ENCODE measurements at places on chromosomes 12 and 14.

DNA sequence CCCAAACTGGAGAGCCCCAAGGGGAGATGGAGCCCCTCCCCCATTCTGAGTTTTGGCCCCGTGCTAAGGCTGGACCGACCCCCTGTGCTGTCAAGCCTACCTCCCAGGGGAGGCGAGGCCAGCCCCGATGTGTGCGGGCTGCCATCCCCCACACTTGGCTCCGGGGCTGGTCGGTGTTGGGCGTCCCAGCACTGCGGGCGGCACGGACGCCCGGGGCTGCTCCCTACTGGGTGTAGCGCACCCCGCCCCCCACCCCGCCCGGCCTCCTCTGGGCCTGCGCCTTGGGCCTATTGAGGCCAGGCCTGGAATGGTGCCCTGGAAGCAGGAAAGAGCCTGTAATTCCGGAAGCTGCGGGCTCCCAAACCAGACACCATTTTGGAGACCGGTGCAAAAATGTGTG is 2.6 kb downstream of the DCAF4 start:
- no peak for DNase-seq

DNA sequence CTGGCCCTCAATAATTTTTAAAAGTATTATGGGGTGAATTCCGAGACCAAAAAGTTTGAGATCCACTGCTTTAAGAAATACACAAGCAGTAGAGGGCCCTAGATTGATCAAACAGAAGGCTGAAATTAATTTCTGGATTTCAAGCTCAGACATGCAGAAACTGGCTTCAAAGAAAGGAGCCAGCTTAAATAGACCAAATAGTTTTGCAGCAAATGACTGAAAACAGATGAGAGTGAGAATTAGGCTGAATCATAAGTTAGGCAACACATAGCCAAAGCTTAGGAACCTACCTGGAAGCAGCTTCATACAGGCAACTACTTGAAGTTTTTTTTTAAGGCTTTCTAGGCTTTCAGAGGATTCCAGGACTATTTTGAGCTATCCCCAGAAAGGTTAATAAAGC is 12.4 kb downstream of the ATF7 start:
- DNase-seq, result no peak

- DNase-seq, result no peak
These were observed 216.4 kb downstream of the LRIG3 start for GRCh38 chr12:58703866-58704265.

- peak; percentile 81 for DNase-seq
These were observed 250.9 kb upstream of the CRY1 start for GRCh38 chr12:107344035-107344808.

- no peak for DNase-seq
These were observed 155.4 kb upstream of the ARHGAP5 start for GRCh38 chr14:31921721-31922120.

- DNase-seq, result no peak
These were observed 1.8 kb upstream of the CEP170B start for GRCh38 chr14:104863131-104863862.

GRCh38 chr12:48819986-48820725 is 1.9 kb downstream of the CACNB3 start:
- DNase-seq, result no peak

DNA sequence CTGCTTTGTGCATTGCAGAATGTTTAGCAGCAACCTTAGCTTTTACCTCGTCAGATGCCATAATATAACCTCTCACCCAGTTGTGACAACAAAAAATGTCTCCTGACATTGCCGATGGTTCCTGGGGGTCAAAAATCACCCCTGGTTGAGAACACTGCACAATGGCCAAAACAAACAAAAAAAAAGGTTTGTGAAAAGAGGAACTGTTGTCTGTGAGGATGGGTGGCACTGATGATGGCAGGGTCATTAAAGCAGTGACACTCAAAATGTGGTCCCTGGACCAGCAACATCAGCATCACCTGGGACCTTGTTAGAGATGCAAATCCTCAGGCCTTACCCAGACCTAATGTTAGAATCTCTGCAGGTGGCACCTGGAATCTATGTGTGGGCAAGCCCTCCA is 36.4 kb upstream of the METAP2 start:
- no peak for DNase-seq

GRCh38 chr12:31973818-31974217 is 14.6 kb downstream of the RESF1 start:
- DNase-seq, result no peak

- DNase-seq, result no peak
These were observed 139.1 kb upstream of the PELI2 start for GRCh38 chr14:55979096-55979495.

GRCh38 chr14:30906752-30907658 is 32.6 kb downstream of the COCH start:
- DNase-seq, result peak; percentile 8

DNA sequence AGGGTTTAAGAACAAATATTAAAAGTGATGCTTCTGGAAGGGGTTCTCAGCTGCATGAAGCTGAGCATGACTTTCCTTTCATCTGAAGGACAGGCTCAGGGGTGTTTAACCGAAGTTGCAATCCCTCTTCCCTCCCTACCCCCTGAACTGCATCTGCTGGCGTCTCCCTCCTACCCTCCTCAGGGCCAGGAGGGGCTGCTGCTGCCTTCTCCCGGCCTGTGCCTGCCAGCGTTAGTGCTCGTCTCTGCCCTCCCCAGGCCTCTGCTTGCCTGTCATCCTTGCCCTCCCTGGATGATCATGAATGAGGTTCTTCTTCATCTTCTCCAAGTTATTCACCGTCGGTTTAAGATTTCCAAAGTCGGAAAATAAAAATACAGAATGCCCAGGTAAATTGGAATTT is 12.2 kb downstream of the SMOC1 start:
- no peak for DNase-seq

- no peak for DNase-seq
These were observed 996 bp downstream of the SSPN start for GRCh38 chr12:26196421-26196716.

DNA sequence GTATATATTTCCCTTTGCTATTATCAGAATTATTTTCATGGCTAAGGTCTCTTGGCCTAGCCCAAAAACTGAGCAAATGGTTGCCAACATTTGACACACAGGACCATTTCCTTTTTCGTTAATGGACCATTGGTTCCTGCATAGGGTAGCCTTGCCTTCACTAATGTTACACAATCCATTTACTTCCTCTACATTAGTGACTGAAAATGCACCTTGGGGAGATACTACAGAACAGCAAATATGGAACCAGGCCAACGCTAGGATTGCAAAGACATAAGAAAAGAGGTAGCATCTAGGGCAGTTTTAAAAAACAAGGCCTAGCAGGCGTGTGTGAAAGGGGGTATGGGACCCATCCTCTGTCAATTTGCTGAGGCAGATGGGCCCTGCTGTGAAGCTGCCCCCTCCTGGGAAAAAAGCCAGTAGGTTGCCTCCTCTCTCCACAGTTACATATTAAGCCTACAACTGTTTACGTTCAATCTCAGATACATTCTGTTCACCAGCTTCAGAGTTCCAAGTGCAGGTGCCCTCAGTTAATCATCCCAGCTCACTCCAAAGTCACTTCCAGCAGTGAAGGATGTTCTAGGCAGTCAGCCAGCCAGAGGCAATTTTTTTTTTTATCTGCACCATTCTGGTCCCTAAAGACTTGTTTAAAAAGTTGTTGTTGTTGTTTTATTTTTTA is 15.0 kb downstream of the AQP6 start:
- DNase-seq, result no peak

DNA sequence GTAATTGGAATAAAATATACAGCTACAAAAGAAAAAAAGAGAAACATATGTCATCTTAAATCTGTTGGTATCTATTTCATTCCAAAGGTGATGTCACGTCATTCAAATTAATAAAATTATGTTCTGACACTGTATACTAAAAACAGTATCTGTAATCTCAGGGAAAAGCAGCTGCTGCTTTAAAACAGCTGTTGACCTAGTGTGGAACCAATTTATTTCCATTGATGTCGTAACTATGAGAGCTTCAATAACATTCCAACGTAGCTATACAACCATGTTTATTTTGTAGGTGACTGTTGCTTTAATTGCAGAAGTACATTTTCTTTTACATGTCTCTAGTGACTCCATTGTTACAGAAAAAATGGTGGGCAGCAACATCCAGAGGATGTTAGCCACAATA is 571.7 kb downstream of the RPS29 start:
- no peak for DNase-seq

GRCh38 chr14:24868389-24868788 is 181.6 kb downstream of the STXBP6 start:
- no peak for DNase-seq

DNA sequence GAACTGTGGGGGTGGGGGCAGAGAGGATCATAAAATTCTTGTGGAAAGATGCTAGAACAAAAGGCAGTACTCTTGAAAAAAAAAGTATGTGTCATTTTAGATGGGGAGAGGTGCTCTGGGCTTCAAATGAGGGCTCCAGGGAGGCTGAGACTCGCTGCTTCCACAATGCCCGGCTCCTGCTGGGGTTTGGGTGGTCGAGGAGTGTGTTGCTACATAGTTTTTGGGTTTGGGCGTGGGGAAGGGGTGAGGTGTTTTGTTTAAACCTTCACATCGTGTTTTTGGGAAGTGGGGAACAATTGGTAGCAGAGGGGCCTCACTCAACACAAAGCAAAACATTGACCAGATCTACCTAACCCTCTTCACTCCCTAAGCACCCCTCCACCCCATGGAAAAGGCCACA is 8.1 kb downstream of the ISCA2 start:
- DNase-seq, result no peak

DNA sequence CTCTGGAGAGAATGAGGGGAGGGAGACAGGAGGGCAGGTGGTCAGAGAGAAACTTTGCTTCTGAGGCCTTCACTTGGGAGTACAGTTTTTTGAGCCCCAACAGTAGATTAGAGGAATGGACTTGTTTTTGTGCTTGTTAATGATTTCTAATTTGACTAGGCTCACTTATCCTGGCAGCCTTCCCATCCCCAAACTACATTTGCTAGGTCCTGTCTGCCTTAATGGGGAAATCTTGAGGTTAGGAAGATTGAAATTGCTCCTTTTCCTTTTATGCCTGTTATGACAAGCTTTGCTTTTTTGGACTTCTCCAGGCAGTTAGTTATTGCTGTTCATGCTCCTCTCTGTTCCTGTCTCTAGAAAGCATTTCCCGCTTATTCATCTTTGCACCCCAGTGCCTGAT is 37.7 kb downstream of the SYNE2 start:
- no peak for DNase-seq

GRCh38 chr12:20055856-20056255 is 312.5 kb upstream of the PDE3A start:
- no peak for DNase-seq

GRCh38 chr14:84084056-84084630 is 1445.8 kb upstream of the FLRT2 start:
- DNase-seq, result no peak

DNA sequence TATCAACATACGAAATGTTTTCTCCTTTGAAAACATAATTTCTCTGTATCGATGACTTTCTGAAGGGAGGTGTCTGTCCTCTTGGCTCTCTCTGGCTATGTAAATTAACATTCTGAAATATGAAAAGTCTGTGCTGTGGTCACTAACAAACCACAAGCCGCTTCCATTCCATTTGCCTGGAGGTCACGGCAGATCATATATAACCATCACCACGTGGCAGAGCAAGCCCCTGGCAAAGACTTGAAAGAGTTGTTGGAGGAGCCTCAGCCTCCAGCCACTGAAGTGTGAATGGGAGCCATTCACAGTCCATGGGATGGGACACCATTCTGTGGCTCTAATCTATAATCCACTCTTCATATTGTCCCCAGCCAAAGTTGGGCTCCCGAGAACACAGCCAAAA is 39.6 kb downstream of the CDKL1 start:
- no peak for DNase-seq

GRCh38 chr12:76002598-76003354 is 28.8 kb downstream of the PHLDA1 start:
- no peak for DNase-seq

DNA sequence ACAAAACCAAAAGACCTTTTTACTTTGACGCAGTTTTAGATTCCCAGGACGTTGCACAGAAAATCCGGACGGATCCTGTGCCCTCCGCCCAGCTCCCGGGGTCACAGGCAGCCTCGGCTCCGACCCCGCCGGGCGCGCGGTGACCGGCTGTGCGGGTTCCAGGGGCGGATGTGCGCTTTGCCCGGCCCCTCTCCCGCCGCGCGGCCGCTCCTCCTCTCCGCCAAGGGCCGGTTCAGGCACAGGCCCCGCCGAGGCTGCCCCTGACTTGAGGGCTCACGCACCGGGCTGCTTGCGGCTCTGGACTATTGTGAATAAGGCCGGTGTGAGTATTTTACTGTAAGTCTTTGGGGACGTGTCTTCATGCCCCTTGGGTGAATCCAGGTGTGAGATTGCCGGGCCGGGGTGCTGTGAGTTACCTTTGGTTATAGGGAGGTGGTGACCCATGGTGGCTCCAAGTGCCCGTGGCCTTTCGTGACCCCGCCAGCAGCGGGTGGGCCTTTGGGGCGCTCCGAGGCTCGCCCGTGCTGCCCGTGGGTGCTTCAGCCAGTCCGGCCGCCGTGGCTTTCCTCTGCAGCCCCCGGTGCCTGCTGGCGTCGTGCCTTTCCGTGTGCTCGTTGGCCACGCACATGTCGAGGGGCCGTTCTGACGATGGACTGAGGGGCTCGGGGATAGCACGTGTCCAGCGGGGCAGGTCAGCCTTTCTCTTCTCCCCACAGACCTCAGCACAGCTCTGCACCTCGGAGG is 45.9 kb downstream of the NOC4L start:
- no peak for DNase-seq

Measured in EL (cell line).